T follicular helper cell (primary cell): ENCODE measurements at places on chromosomes 2 and 18.

- DNase-seq: no peak
Observed at GRCh38 chr18:46046688-46047087, 25.4 kb downstream of the PSTPIP2 start.

- DNase-seq: no peak
Observed at GRCh38 chr18:23330423-23330822, 122.7 kb upstream of the RIOK3 start.

DNA sequence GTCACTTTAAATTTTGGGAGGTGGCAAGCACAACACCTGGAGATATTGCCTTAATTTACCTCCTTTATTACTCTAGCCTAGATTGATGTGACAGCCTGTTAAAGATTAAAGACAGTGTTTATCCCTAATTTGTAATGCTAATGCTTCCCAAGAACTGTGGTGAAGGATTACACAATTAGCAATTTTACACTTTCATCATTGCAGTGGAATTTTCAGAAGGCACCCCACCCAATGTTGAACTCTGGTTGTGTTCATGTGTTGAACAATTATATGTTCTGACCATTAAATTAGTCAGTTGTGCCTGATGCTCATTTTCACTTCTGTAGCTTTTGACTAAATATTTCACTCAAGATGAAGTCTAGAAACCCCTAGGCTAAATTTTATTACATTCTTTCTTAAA, 317.1 kb upstream of the CWC22 start:
- DNase-seq: no peak

GRCh38 chr2:36367486-36367885, 11.9 kb downstream of the CRIM1 start:
- DNase-seq: no peak

- DNase-seq: no peak
Observed at GRCh38 chr2:209970271-209970670, 32.2 kb upstream of the RPE start.

DNA sequence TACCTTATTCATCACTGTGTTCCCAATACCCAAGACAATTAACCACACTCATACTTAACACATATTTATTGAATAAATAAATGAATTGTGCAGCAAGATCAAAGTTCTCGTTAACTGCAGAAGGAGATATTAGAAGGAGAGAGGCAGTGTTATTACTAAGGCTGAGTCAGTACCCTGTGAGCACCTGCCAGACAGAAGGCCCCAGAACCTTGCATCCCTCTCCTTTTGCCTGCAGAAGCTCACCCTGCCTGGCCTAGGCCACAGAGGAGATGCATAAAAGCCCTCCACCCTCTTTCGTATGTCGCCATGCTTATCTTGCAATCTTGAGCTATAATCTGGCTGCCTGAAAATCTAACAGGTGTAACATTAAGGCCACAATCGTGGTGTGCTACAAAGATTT, 20.5 kb upstream of the RNF149 start:
- no peak for DNase-seq

DNA sequence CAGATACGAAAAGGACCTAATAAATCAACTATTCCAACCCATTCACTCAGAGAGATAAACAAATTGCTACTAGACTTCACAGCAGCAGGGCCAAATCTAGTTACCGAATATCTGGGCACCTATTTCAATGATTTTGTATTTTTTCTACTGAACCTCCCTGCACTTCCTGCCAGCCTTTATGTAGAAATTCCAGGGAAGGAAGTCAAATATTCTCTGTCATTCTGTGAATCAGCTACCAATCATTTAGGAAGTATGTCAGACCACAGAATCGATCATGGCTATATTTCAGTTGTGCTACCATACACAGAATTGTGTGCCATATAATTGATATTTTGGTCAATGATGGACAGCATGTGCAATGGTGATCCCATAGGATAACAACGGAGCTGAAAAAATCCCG, 109.6 kb upstream of the SPOPL start:
- DNase-seq: no peak

GRCh38 chr2:194166818-194167217, 1490.2 kb upstream of the SLC39A10 start:
- no peak for DNase-seq

GRCh38 chr18:62437235-62438017, 85.4 kb upstream of the ZCCHC2 start:
- DNase-seq: no peak

DNA sequence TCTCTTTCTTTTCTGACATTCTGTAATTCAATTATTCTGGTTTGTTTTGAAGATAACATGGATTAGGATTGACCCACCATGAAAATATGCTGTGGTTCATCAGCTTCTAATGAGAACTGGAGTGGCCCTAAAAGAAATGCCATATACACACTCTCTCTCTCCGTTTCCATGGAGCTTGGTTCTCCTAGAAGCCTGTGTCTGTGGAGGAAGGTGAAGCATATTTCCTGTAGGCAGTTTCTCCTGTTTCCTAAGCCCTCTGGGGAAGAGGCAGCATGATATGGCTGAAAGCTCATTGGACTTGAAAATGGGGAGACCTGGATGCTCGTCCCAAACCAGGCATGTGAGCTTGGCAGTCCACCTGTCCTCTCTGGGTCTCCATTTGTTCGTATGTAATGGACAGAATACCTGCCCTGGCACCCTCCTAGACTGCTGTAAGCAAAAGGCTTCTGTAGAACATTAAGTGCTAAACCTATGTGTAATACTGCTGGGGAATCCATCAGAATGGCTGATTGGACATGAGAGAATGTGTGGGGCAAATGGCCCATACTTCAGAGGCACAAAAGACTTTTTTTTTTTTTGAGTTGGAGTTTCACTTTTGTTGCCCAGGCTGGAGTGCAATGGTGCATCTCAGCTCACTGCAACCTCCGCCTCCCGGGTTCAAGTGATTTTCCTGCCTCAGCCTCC, 75.3 kb upstream of the PPP1CB start:
- no peak for DNase-seq

GRCh38 chr2:19072161-19072560, 286.3 kb downstream of the OSR1 start:
- no peak for DNase-seq

- DNase-seq: no peak
Observed at GRCh38 chr2:232242316-232242715, 136.2 kb upstream of the ALPP start.

GRCh38 chr2:209937893-209938292, 64.5 kb upstream of the RPE start:
- DNase-seq: no peak

- DNase-seq: no peak
Observed at GRCh38 chr2:112547333-112547732, 5.1 kb downstream of the POLR1B start.

DNA sequence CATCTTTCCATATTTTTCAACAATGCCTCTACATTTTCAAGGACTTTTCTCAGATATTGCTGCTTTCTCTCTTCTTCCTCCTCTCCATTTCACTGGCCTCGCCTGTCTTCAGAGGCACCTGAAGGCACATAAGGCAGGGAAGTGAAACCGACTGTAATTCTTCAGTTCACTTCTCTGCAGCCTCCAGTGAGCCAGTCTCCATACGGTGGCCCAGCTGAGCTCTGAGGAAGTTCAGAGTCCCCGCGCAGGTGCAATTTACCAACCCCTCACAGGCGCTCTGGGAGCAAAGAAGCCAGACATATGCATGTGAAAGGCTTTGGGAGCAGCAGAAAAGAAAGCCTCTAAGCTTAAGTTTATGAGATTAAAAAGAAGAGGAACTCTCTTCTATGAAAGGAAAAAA, 12.4 kb downstream of the KLHL14 start:
- no peak for DNase-seq

- DNase-seq: no peak
Observed at GRCh38 chr2:19846567-19846966, 55.2 kb downstream of the TTC32 start.

DNA sequence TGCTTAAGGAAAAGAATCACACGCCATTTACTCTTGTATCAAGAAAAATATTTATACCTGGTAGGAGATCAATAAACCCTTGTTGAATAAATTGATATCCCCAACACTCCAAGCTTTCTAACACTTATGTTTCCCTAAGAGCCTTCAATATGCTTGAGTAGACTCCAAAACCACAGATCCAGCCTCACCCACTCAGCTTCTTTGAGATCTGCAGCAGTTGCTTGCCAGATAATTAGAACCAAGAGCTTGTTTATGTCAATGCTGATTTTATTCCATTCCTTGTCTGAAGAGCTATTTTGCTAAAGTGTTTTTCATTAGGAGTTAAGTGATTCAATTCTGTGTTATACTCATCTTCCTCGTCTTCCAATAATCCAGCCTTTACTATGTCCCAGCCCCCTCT, 26.3 kb upstream of the CRIM1 start:
- DNase-seq: no peak

- no peak for DNase-seq
Observed at GRCh38 chr18:8231316-8231715, 377.9 kb upstream of the RAB12 start.

DNA sequence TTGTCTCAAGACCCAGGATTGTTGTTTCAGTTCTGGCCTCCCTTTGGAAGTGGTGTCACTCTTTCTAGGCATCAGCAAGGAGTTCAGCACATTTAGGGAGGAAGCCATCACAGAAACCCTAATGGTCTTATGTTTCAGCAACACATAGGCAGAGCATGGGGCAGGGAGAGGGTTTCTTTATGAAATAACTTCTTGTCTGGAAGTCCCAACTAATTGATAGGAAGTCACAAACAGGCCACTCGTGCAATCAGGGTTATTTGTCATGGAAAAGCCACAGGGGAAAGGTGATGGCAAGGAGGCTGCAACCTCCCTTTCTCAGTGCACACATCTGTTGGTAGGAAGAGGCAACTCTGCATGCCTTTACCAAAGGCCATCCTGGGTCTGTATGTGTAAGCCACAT, 103.0 kb downstream of the BCL11A start:
- DNase-seq: no peak

- no peak for DNase-seq
Observed at GRCh38 chr2:115572746-115573145, 1130.3 kb downstream of the DPP10 start.
